ENCODE measurements at places on chromosomes 13 and 19.

- peak; percentile 42 for DNase-seq
Measured at GRCh38 chr19:29815231-29815630, 3.4 kb downstream of the CCNE1 start.

DNA sequence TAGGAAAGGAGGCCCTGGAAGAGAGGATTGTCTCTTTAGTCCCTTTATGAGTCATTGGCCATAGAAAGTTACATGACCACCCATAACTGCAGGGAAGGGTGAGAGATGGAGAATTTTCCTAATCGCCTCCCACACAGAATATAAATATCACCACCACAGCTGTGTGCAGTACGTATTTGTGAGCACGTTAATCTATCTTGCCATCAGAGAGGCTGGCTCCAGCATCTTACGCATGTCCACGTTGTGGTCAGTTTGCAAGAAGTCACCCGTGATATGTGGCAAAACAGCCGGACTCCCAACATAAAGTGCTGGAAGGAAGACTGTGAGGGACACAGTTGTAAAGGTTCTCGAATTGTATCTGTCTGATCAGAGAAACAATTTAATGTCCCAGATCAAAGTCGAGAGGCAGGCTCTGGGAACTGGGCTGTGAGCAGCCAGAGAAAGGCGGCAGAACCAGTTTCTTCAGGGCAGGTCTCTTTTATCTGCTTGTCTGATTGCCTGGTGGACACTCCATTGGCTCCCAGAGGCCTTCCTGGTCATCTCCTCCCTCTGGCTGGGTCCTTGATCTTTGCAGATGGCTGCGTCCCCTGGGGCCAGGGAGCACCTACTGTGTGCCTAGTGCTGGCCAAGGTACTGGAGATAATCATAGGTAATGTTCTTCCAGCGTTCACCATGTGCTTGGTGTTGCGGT lies 74.9 kb downstream of the SIPA1L3 start:
- no peak for DNase-seq

DNA sequence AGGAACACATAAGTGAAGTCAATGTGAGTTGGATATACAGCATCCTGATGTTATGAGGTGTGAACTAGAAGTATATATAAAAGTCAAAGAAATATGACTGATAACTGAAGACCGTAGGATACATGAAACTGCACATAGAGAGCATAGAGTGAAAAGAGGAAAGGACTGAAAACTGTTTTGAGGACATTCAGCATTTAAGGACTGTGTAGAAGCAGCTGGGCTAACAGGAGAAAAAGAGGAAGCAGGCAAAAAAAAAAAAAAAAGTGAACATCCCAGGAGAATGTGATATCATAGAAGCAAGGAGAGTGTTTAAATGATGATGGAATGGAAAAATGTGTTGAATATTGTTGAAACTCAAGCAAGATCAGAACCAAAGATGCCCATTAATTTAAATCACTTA lies 363.5 kb downstream of the PCDH20 start:
- no peak for DNase-seq

DNA sequence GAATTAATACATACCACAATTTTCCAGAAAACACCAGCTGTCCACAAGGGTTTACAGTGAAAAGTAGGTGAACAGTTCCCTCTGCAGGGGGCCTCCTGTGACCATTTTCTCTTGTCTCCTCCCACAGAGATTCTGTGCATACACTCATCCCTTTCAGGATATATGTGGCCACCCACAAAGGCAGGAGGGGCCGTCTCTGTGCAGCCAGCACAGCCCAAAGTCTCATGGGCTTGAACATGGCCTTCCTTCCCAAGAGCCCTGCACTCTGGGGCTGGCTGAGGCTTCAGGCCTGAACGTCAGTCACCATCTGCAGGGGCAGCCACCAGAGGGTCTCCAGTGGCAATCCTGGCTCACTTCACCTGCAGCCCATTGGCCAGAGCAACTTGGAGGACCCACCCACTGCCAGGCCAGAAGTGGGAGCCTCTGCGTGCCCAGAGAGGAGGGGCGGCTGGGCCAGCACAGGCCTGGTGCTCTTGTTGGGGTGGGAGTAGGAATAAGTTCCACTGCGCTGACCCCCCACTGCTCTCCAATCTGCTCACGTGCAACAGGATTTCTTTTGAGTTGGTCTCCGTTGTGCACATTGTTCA lies 25.1 kb downstream of the TMEM161A start:
- peak; percentile 22 for DNase-seq

- no peak for DNase-seq
Measured at GRCh38 chr13:79477968-79478367, 3.0 kb upstream of the NDFIP2 start.

GRCh38 chr19:8036434-8037099 lies 16.0 kb upstream of the CCL25 start:
- DNase-seq, result no peak

- no peak for DNase-seq
Measured at GRCh38 chr13:58617880-58618665, 986.5 kb downstream of the PCDH17 start.

- DNase-seq, result no peak
Measured at GRCh38 chr13:48626726-48627451, 26.8 kb upstream of the CYSLTR2 start.

GRCh38 chr19:48552406-48553322 lies 692 bp downstream of the SULT2B1 start:
- DNase-seq, result no peak

DNA sequence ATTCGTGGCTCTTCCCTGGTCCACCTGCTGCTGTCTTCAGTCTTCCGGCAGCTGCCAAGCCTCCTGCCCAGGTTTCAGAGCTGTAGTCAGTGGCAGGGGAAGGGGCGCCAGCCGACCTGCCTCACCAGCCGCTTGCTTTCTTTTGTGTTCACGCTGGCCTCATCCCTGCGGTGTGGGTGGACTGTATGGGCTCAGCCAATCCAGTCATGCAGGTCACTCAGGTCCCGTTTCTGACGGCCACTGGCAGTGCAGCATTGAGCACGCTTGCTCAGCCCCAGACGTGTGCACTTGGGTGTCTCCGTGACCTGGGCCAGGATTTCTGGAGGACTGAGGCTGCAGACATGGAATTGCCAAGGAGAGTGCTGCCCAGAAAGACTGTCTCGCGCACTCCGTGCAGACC lies 26.0 kb downstream of the AP1M1 start:
- DNase-seq, result no peak

DNA sequence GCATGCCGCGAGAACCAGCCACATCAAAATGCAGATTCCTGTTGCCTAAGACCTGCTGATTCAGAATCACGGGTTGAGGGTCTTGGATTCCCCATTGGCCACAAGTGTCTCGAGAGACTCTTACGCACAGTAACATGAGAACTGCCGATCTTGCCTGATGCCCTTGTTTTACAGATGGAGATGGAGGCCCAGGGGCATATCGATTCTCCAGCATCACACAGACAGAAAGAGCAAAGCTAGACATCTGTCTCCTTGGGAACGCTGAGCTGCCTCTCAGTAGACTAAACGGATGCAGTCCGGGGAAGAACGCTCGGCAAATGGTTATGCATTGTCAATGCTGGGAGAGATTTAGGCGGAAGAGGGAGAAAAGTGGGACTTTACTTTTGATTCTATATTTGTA lies 5.4 kb downstream of the NLRP12 start:
- no peak for DNase-seq

DNA sequence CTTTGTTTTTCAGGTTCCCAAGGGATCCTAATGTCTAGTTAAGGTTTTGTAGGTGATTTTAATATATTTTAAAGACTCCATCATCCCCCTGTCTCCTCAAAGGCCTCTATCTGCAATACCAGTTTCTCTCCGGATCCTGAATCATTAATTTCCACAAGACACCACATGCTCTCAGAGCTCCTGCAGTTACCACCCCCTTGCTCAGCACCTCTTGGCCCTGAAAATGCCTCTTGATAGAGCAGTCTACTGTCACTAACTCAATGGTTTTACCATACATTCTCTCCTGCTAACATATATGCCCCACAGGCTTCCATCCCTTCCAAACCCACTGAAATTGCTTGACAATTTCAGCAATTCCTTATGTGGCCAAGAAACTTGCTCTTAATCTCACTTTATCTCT lies 1.9 kb upstream of the PEG3 start:
- DNase-seq, result no peak

DNA sequence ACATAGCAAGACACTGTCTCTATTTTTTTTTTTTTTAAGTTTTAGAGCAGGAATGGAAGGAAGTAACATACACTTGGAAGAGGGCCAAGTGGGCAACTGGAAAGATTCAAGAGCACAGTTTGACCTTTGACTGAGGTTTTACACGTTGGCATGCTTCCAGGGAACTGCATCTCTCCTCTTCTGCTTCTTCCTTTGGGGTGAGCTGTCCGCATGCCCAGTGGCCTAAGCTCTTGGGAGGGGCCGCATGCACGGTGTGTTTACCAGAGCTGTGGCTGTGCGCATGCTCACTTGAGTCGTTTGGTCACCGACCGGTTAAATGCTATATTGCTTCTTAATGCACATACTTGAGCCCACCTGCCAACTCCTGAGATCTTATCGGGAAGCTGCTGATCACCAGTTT lies 727.7 kb downstream of the UQCRFS1 start:
- no peak for DNase-seq

- no peak for DNase-seq
Measured at GRCh38 chr19:50793558-50794065, 3.4 kb downstream of the ACP4 start.

- DNase-seq, result peak; percentile 44
Measured at GRCh38 chr19:43779820-43780219, 953 bp downstream of the KCNN4 start.

GRCh38 chr19:8001651-8001994 lies 3.8 kb downstream of the ELAVL1 start:
- DNase-seq, result no peak

- no peak for DNase-seq
Measured at GRCh38 chr13:78410164-78410563, 193.2 kb downstream of the POU4F1 start.

GRCh38 chr19:46232029-46232428 lies 2.5 kb downstream of the IGFL1 start:
- no peak for DNase-seq

- DNase-seq, result no peak
Measured at GRCh38 chr19:48646722-48647216, 782 bp upstream of the CA11 start.

DNA sequence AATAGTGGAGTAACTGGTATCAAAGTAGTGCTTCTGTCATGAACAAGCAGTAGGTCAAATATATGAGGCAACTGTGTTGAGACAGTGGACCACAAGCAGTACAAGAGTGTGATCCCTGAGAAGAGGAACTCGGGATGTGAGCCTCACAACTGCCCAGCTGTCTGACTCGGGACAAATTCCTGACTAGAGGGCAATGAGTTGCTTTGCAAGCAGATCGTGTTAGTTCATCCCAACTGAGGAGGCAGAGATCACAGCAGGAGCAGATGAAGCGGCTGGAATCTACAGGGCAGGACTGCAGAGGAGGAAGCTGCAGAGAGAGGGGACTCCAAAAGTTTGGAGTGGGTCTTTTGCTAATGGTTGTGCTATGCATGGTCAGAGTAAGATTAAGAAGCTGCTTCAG lies 741.1 kb downstream of the DIAPH3 start:
- no peak for DNase-seq

- DNase-seq, result no peak
Measured at GRCh38 chr13:28434926-28435325, 60.0 kb downstream of the FLT1 start.

GRCh38 chr13:85615031-85615430 lies 184.2 kb downstream of the SLITRK6 start:
- DNase-seq, result no peak

GRCh38 chr13:74205313-74205690 lies 71.1 kb upstream of the KLF12 start:
- no peak for DNase-seq

- DNase-seq, result no peak
Measured at GRCh38 chr13:89382981-89383380, 1711.8 kb downstream of the SLITRK5 start.

DNA sequence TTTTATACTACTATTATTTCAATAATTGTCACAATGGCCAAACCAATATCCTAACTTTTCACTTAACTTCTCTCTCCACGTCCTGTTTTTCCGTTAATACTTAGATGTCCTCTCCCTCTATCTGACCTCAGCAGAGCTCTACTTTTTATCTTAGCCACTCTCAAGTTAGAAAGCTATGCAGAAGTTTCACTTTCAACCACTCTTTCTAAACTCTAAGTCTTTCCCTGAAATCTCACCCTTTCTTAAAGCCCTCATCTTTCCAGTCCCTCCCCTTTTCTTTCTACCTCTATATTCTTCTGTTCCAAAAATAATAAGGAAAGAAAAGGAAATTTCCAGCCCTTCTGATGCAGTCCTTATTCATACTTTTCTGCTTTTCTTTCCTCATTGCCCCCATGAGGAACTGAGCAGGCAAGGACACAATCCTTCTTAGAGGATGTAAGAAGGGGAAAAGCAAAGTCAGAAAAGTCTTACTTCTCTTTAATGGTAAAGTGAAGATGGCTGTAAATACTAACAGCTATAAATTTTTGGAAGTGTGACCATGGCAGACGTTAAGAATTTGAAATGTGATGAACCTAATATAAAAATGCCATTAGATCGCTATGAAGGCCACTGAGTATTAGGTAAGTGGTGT lies 23.0 kb downstream of the FAM216B start:
- no peak for DNase-seq

GRCh38 chr13:73922493-73923393 lies 211.5 kb downstream of the KLF12 start:
- no peak for DNase-seq

DNA sequence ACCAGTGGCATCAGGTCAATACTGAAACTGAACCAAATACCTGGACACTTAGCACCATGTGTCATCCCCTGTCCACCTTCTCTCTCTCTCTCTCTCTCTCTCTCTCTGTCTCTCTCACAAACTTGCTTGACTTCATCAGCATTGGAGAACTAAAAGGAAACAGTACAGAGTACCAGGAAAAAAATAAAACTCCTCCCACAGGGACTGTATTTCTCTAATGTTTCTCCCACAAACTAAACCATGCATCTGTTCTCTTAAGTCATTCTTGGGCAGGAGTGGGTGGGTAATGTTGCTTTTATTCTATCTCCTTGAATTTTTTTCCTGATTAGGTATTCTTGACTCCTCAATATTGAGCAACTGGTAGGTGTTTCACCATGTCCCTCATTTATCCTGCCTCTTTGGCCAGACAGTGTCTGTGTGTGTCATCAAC lies 112.9 kb upstream of the CACNA1A start:
- no peak for DNase-seq
